Stimulated activated naive CD4-positive, alpha-beta T cell (primary cell): ENCODE measurements at places on chromosomes 11 and 22.

DNA sequence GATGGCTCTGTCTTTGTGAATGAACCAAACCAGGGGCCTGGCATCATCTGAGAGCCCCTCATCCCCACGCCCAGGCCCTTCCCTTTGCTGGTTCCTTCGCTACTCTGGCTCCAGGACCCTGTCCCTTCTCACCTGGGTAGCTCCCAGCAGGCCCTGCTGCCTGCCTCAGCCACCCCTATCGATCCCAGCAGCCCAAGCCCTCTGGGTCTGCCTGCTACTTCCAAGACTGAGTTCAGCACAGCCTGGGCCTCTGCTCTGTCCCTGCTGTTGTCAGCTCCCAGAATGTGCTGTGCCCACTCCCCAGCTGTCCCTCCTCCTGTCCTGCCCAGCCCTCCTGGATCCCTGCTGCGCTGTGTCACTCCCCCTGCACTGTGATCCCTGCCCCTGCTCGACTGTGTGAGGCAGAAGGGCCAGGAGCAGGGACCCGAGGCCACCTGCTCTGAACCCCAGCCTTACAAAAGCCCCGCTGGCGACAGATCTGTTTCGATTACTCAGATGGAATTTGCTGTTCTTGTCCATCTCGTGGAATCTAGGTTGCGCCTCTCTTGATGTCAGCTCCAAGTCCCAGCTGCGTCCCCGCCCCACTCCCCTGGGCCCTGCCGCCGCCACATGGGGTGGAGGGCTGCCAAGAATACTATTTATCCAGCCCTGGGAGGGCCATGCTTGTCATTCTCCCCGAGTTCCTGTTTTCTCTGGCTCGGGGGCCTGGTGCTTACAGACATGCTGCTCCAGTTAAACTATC, 13.0 kb downstream of the MRPL21 start:
- no peak for DNase-seq

DNA sequence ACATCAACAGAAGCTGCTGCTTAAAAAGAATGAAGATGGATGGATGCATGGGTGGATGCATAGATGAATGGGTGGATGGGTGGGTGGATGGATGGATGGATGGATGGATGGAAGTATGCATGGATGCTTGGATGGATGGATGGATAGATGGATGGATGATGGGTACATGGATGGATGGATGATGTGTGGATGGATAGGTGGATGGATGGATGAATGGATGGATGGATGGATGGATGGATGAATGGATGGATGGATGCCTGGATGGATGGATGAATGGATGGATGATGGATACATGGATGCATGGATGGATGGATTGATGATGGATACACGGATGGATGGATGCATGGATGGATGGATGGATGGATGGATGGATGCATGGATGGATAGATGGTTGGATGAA, 110.8 kb downstream of the LDLRAD3 start:
- DNase-seq = no peak

- DNase-seq = no peak
These were observed 34.9 kb upstream of the ACER3 start for GRCh38 chr11:76825726-76826396.

DNA sequence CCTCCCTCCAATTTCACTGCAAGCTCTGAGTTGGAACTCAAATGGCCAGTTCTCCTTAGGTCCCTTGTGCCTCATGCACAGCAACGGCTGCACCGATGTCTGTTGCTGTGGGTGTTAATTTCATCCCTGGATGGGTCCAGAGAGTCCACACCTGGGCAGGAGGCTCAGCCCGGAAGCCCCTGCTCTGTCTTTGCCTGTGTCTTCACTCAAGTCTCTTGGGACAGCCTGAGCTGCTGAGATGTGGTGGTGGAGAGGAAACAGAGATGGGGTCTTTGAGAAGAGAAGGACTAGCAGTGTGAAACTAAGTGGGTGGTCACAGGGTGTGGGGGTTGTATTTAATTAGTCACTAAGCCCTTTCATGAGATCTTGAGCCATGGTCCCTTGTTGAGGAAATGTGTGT, 109.3 kb downstream of the NECTIN1 start:
- no peak for DNase-seq

- no peak for DNase-seq
These were observed 792.9 kb upstream of the CCDC179 start for GRCh38 chr11:23653071-23653675.

- DNase-seq = no peak
These were observed 8.8 kb downstream of the ATP5MG start for GRCh38 chr11:118410055-118410745.

GRCh38 chr11:12354750-12355545, 22.4 kb upstream of the PARVA start:
- DNase-seq = no peak

- no peak for DNase-seq
These were observed 324.3 kb upstream of the SORL1-AS1 start for GRCh38 chr11:121777056-121777455.

DNA sequence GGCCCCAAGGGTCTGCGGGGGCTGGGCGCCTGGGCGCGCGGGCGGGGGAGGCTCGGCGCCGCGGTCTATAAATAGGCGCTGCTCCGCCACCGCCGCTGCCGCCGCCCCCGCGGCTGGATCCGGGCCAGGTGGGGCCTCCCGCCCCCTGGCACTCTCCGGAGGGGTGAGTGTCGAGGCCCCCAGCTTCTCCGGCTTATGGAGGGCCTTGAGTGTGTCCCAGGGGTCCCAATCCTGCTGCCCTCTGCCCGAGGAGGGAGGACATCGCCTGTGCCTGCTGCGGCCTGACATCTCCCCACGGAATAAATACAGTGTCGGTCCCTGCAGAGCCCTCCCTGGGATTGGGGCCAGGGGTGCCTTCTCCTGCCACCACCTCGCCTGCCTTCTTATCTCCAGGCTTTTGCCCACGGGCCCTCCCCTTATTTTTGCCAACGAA, 4.3 kb upstream of the GP1BB start:
- no peak for DNase-seq

DNA sequence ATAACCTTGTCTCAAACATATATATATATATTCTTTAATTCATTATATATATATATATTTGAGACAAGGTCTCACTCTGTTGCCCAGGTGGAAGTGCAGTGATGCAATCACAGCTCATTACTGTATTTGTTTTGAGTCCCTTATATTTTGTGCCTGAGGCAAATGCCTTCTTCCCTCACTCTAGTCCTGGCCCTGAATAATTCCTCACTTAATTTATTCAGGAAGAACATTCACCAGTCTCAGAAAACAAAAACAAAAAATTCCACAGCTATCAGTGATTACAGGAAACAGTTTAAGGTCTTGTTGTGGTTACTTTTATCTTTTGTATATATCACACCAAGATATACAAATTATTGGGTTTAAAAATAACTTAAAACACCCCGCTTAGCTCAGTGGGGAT, 155.7 kb downstream of the CWF19L2 start:
- no peak for DNase-seq

DNA sequence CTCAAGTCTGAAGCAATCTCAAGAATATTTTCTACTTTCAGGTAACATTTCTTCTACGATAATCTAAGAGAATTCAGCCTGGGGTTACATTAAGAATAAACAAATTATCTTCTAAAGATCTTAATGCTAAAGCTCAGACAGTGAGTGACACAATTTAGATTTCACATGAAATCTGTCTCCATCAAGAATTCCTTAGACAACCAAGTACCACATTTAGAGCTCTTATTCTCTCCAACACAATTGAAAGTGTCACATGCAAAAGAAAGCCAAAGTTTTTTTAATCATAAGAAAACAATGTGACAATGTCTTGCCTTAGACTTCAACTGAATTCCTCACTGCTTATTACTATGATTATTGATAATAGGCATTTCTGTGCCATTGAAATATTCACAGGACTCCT, 60.7 kb upstream of the FAT3 start:
- DNase-seq = no peak

- DNase-seq = no peak
These were observed 435.0 kb upstream of the CADM1 start for GRCh38 chr11:115939104-115939730.

- DNase-seq = no peak
These were observed 148.3 kb upstream of the POU2AF2 start for GRCh38 chr11:111097191-111097590.

DNA sequence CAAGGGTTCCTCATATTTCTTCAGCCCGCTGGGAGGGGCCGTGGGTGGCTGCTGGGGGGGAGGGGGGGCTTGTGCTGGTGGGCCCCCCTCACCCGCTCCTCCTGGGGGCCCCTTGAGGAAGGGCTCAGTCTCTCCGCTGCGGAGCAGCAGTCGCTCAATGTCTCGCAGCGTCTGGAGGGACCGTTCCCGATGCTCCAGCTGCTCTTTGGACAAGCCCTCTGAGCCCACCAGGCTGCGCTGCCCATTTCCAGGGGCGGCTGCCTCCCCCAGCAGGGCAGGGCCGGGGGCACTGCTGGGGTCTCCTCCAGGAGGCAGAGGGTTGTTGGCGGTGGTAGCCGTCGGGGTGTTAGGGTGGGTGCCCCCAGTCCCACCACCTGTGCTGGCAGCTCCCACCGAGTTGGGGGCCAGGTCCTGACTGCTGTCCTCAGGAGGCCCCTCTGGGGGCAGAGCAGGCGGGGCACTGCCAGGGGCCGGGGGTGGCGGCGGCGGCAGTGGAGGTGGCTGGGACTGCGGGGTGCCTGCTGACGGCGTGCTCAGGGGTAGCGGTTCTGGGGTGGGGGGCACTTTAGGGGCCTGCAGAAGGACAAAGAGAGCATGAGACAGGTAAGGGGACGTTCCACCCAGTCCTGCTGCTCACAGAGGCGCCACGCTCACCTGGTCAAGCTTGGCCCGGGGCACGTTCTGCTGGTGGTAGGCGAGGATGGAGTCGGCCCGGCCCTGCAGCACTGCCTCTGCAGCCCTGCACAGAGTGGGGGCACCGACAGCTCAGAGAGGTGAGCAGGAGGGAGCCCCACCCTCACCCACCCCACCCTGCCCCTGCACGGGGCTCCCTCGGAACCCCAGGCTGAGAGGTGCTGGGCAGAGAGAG, 18.9 kb downstream of the CXCR5 start:
- no peak for DNase-seq

- peak; percentile 49 for DNase-seq
These were observed at the start of gene KLHL22 for GRCh38 chr22:20494978-20495860. KLHL22 (minus strand) TSS chr22:20495795; CDS start chr22:20489211, 6,584 bp downstream.

- no peak for DNase-seq
These were observed 77.4 kb downstream of the FAM168A start for GRCh38 chr11:73520353-73521061.

DNA sequence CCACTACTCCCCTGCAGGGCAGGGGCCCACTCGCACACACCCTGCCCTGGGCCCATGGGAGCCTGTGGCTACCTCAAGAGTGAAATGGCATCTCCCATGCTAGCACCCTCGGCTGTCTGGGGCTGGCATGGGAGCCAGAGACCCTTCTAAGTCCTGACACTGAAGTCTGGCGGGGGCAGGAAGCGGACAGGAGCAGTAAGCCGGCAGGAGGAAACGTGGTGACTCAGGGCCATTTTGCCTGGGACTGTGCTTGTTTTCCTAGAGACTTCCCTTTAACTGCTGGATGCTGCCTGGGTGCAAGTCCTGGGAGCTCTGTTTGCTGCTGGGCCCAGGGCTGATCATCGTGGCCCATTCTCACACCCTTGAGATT, 16.8 kb downstream of the RELT start:
- no peak for DNase-seq

GRCh38 chr11:122721964-122722266, 66.4 kb downstream of the UBASH3B start:
- no peak for DNase-seq

DNA sequence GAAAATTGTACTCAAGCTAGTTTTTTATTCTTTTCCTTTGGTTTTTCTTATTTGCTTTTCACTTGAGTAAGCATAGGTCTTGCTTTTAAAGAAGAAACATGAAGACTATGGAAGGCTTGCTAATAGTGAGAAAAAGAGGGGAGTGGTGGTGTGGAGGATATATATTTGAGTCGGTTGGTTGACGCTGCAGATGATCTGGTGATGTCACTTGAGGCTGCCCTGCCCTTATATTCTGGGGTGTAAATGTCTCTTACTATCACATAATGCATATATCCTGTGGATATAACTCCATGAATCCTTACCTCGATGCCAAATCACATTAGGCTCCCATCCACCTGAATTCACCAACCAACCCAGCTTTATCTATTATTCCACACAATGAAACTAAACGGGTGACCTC, 2.9 kb downstream of the GRIA4 start:
- no peak for DNase-seq

DNA sequence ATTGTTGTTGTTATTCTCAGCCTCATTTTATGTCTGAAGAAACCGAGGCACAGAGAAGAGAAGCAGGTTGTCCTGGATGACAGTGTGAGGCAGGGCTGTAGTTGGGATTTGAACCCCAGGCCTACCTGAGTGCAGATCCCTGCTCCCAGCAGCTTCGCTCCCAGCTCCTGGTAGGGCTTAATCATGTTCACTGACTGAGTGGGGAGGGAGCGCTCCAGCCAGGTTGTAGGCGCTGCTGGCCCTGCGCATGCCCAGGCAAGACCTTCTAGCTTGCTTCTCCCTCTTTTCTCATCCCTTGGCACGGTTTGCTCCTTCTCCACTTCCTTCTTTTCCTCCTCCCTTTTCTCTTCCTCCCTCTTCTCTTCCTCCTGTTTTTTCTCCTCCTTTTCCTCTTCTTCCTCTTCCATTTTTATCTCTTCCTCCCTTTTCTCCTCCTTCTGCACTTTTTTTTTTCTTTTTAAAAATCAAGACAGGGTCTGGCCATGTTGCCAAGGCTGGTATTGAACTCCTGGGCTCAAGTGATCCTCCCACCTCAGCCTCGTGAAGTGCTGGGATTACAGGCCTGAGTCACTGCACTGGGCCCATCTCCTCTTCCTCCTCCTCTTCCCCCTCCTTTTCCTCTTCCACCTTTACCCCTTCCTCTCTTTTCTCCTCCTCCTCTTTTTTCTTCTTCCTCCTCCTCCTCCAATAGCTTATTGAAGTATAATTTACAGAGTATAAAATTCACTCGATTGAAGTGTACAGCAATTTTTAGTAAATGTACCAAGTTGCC, 109.3 kb downstream of the KIAA1671 start:
- no peak for DNase-seq

DNA sequence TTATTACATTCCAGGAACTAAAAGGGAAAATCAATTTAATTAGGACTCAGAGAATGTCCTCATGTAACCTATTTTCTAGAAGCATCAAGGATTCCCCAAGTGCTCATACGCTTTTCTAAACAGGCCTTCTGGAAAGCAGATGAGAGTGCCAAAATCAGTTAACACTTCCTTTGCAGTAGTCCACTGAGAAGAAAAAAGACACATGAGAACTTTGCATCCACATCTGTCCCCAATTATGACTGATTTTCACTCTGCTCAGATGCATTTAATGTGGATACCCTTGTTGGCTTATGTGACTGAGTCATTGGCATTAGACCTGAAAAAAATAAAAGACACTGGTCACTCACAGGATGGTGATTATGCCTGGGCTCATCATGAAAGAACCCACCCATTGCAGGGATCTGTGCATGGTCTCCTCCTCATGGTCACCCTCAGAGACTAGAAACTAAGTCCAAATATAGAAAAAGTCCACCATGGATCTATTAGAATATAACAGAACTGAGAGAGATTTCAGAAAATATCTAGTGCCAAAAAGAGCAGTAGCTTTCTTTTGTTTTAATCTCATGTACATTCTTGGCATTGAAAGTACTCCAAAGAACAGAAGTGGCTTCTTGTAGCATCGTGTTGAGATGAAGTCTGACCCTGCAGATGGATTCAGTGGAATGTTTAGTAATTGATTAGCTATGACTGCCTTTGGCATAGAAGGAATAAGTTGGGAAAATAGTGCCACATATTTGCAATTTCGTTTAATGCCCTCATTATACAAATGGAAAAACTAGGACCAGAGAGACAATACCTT, 48.8 kb upstream of the FIBIN start:
- DNase-seq = no peak
